ENCODE measurements at places on chromosomes 2 and 18.

GRCh38 chr2:227163998-227164762 is at the start of the genes COL4A3 and COL4A4:
Gene COL4A3 (plus strand): TSS chr2:227164624. CDS start chr2:227164727, 103 bp downstream.
Gene COL4A4 (minus strand): TSS chr2:227164205. CDS start chr2:227147483, 16,722 bp downstream.
- DNase-seq, result no peak

DNA sequence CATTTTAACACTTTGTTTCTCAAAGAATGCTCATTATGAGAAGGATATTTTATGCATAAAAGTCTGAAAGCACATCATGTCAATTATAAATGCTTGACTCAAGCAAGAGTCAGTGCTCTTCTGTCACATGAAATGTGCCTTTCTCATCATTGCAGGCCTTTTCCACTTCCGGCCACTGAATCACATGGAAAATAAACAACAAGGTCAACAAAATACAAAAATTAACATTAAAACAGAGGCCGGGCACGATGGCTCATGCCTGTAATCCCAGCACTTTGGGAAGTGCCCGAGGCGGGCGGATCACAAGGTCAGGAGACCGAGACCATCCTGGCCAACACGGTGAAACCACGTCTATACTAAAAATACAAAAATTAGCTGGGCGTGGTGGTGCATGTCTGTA is 480.6 kb downstream of the SPAG16 start:
- DNase-seq, result no peak

GRCh38 chr2:163731735-163732134 is 4.1 kb downstream of the FIGN start:
- DNase-seq, result no peak

- DNase-seq, result no peak
Observed at GRCh38 chr2:138059487-138060300, 95.4 kb downstream of the HNMT start.

- DNase-seq, result no peak
Observed at GRCh38 chr2:64655018-64655664, 1.4 kb upstream of the SERTAD2 start.

DNA sequence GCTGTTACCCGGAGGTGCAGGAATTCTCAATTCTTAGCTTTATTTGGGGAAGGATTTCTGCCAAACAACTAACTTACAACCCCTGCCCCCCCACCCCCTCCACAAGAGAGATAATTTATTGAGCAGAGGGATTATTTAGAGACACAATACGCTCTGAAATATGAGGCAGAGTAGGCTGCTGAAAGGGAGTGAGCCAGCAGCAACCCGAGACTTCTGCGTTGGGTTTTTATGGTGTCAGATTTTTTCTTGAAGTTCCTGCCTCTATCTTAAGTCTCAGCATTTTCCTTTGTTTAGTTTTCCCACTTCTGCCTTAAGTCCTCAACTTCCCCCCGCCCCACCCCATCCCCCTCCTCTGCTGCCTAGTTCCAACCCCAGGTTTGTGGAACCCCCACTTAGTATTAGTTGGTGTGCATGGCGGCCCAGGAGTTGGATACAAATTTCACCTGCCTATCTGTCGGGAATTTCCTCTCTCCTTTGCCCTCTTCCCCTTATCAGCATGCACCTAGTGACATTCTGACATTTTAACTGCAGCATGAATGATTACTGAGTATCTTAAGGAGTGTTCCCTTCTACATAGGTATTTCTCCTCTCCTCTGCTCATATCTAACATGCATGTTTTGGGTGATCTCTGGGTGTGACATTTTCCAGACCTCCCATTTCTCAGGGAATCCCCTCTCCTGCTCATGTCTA is 1635.9 kb upstream of the LRRTM1 start:
- DNase-seq, result no peak

DNA sequence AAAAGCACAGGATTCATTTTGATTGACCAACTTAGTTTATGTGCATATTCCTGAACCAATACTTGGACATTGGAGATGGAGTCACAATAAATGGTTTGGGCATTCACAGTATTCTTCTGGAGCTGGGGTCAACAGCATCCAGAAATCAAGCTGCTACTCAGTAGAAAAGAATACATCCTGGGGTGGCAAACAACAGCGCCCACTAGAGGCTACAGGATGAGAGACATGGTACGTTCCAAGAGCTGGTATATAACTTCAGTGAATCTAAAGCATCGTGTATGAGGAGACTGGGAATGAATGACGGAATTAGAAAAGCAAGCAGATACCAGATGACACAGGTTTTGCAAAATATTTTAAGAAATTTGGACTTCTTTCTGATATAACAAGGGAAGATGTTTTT is 142.9 kb upstream of the FIGN start:
- DNase-seq, result no peak

DNA sequence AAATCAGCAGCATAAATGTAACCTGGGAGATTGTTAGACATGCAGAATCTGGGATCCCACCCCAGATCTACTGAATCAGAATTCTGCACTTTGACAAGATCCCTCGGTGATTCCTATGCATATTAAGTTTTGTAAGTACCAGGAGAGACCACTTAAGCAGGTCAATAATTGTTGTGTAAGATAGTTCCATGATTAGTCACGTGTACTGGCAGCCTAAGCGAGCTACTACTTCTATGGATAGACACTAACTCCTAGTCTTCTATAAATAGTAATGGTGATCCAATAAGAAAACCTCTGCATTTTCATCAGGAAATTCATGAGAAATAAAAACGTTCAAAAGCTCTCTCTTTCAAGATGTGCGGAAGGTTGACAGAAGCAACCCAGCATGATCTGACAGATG is 988.2 kb upstream of the CHAC2 start:
- DNase-seq, result no peak

DNA sequence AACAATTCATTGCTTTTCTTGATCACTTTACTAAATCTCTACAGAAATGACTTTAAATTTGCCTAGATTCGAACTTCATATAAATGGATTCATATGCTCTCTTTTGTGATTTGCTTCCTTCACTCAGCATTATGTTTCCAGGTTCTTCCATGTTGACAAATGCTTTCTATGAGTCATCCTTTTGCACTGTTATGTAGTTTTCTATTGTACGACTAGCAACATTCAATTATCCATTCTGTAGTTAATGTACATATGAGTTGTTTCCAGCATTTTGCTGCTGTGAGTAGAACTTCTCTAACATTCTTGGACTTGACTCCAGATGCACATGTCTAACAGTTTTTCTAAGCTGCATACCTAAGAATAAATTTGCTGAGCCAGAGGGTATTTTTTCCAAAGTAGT is 66.5 kb upstream of the NEUROD1 start:
- DNase-seq, result no peak

DNA sequence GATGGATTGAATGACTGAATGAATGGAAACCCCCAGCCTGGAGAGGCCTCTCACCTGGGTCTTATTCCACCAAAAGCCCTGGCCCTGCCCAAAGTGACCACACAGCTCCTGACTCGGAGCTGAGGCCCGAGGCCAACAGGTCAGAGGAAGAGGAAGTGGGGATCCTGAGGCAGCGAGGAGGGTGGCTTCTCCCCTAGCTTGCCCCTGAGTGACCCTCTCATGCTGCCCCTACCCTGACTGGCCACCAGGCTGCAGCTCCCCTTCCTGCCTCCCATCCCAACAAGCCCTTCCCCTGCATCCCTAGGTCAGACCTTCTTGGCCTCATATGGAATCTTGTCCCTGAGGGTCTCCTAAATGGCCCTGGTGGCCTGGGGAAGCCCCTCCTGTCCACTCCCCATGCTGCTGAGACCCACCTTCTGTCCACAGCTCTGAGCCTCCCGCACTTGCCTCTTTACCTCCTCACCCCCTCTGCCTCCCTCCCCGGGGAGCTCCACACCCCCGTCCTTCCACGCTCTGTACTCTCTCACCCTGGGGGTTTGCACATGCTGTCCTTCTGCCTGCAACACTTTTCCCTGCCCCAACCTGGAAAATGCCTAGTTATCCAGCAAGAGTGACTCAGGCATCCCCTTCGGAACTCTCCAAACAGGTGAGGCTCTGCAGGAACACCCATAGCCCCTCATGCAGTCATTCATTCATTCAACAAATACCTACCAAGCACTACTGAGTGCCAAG is 134.8 kb upstream of the HDAC4 start:
- DNase-seq, result no peak

DNA sequence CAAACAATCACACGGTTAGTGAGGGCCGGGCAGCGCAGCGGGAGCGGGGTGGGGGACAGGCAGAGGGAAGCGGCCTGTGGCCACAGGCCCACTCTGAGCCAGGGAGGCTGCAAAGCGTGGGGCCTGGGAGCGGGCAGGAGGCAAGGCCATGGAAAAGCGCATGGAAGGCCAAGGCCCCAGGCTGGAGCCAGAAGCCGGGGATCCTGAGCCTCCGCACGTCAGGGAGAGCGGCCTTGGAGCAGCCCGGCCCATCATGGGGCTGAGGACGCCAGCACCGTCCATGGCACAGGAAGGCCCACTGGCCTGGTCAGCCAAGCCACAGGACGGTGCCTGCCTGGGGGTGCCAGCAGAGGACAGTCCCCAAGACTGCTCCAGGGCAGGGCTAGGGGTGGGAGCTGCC is 43.1 kb downstream of the AQP12A start:
- no peak for DNase-seq

DNA sequence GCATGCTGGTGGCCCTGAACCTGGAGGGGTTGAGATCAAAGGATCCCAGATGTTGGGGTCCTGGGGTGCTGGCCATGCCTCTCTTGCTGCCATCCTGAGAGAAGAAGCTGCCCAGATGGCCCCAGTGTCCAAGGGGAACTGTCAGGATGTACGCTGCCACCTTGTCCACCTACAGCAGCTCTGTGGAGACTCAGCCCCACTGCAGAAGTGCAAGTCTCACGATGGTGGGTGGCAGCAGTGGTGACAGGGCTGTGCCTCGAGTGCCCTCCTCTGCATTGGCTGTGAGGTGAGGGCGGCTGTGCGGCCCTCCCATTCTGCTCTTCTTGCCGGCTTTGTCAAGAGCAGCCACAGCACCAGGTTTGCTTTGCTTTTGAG is 24.7 kb downstream of the ODC1 start:
- no peak for DNase-seq

GRCh38 chr2:159362816-159363251 is 76.3 kb upstream of the WDSUB1 start:
- DNase-seq, result no peak

GRCh38 chr2:108630567-108631405 is 88.5 kb upstream of the RANBP2 start:
- no peak for DNase-seq

- no peak for DNase-seq
Observed at GRCh38 chr2:121104721-121105141, 180.3 kb downstream of the TFCP2L1 start.

GRCh38 chr2:152464851-152465470 is 130.0 kb downstream of the FMNL2 start:
- no peak for DNase-seq

GRCh38 chr2:237223201-237223861 is 137.6 kb downstream of the COPS8 start:
- DNase-seq, result no peak

- no peak for DNase-seq
Observed at GRCh38 chr18:43129946-43130524, 14.6 kb upstream of the RIT2 start.

- no peak for DNase-seq
Observed at GRCh38 chr18:30254331-30254730, 788.2 kb downstream of the DSC3 start.

GRCh38 chr2:217706095-217706494 is 296.7 kb downstream of the TNS1 start:
- DNase-seq, result no peak

DNA sequence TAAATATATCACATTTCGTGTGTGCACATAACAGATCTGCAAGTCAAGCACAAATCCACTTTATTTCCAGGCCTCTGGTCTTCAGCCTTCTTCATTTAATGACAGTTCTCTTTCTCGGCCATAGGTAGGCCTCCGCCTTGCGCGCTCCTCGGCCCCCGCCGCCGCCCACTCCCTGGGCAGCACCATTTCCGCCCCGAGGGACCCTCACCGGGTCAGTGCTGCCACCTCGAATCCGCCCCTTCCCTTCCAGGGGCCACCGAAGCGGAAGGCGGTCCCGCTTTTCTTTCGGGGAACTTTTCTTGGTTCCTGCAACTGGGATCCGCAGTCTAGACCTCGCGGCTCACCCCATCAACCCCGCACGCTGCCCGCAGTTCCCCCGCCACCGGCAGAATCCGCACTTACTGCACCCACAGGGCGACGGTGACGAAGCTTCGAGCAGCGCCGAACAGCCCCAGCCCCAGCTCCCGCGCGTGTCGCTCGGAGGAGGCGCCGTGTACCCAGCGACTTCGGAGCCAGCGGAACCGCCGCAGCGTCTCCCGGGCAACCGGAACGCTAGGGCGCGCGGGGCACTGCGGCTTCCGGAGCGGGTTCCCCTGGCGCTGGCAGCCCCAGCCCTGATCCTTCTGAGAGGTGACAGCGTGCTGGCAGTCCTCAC is at the start of gene CDKL4:
Gene CDKL4 (minus strand): TSS at position 502 of the 655 bp plus-strand sequence.
- DNase-seq, result peak; percentile 22

- no peak for DNase-seq
Observed at GRCh38 chr2:112093216-112093615, 38.1 kb downstream of the TMEM87B start.

DNA sequence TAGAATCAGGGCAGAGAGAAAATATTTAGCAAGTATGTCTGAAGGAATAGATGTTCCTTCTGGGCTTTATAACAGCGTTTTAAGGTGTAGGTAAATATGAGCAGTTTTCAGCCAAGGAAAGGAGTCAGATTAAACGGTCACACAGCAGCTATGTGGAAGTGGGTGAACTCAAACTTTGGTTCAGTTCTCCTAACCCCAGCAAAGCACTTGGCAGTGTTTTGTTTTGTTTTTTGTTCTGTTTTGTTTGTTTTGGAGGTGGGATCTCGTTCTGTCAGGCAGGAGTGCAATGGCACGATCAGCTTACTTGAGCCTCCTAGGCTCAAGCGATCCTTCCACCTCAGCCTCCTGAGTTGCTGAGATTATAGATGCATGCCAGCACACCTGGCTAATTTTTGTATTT is 24.6 kb downstream of the TANC1 start:
- no peak for DNase-seq

Data from stimulated activated CD4-positive, alpha-beta T cell treated with anti-CD3 and anti-CD28 coated beads, Interleukin-15, amount 100 ng/mL, for 48 hours (primary cell).